GM12878 (cell line): ENCODE measurements at places on chromosomes 3 and 15. TPM values are rescaled to one million over a fixed set of nuclear protein-coding genes. Genes with fewer than 3 reads are reported as not detected.
A peak's percentile ranks its signal among the peaks of the same experiment; 100 is the strongest.

- DNase-seq = no peak
Measured at GRCh38 chr3:181771120-181771519, 59.4 kb downstream of the SOX2 start.

DNA sequence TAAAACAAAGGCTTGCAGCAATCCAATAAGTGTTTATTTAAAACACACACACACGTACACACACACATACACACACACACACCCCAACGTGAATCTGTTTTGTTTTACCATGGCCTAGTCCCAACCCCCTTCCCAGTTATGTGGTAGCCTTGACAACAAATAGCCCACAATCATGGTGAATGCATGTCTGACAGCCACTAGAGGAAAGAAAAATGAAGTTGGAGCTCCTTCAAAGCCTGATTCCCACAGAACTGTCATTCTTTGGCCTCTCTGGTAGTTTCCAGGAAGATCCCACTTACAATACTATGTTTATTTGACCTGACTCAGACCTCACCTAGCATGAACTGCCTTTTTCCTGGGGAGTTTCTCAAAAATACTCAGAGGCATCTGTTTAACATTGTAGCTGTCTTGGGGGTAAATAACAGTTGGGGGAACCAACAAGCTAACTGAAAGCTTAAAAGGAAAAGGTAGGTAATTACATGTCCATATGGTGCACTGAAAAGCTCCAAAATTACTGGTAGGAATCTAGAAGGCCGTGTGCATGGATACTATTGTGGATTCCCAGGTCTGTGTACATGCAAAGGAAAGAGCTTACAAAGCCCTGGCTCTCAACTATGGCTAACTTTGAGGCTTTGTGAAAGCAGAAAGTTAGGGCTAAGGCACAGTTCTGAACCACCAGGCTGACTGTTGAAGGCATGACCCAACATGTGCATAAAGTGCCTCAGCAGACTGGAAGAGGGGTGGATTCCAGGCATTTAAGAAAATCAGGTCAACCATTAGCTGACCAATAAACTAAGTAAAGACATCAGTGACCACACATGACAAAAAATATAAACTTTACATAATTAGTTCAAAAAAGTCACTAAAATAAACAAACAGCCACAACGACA, 65.3 kb downstream of the FAIM start:
- no peak for DNase-seq

DNA sequence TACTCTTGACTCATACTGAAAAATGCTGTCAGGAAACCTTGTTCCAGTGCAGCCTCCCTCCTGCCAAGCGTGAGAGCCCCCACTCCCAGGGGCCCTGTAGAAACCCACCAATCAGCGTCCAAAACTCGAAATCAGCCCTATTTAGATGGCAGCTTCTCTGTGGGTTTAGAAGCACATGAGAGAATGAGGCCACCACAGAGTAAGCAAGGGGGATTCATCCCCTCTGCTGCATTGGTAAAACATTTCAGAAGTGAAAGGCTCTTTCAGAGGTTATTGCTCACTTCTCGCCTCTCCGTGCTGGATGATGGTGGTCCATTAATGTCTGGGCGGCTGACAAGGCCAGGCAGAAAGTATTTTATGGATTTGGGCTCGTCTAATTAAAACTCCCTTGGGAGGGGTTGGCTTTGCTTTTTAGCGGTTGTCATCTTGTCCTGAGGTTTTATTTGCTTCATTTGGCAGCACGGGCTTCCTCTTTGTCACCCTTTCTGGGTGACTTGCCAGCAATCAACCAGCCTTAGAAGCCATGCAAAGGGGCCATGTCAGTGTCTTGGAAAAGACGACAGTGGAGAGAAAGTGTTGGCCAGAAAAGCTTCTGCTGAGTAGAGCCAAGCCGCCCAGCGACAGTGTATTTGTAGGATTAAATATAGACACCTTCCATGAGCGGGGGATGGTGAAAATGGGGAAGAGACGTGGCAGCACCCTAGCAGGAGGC, 145.5 kb downstream of the ATP10A start:
- peak; percentile 21 for DNase-seq

GOLGA8J gene
- not detected in 2 replicates for total RNA-seq

DNA sequence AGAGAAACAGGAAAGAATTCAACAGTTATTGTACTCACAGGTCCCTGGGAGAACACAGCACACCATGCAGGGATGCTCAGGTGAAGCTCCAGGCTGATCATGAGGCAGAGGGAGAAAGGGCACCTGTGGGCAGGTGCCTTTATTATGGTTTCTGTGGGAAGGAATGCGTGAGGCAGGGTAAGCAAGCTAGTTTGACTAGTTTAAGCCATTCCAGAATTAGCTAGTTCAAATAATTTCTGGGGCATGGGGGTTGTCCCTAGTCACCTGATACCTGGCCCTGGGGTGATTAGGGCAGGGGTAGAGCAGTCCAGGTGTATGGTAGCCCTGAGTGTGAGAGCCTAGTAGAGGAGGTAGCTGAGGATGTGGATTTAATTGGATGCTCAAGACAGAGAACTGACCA, 47.9 kb upstream of the DCLK3 start:
- DNase-seq = no peak

SNRPN gene
- total RNA-seq = 35.0 and 38.9 TPM in 2 replicates

DNA sequence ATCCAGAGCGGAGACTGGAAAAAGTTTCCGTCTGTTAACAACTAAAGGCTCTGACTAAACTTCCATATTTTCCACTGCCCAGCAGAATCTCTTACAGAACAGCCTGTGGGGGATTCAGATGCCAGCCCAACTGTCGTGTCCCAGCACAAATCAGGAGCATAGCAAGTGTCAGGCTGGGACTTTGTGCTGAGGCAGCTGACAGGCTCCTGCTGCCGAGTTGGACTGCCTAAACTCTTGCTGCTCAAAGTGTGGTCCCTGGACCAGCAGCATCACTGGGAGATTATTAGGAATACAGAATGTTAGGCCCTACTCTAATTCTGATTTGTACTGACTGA, 31.2 kb upstream of the CMTM7 start:
- no peak for DNase-seq

DNA sequence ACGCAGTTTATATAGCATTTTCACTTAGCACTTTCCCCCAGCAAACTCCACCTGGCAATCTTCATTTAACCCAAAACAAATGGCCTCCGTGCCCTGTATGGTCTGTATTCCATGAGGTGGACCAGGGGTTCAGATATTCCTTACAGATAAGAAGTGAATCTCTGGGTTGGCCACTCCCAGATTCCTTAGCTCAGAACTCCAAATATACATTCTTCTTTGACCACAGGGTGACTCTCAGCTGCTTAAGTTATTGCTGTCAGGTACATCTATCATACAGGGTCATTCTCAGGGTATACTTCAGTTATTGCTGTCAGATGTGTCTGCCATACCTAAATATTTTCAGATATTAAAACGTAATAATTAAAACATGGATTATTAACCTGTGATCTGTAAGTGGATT, 229.8 kb downstream of the TBL1XR1 start:
- DNase-seq = no peak

PLOD2 gene
- 0.21 and 0.56 TPM in 2 replicates for total RNA-seq

GRCh38 chr3:27194861-27195483, 174.2 kb downstream of the NEK10 start:
- DNase-seq = no peak

TMCO5A gene
- total RNA-seq = not detected in 2 replicates

DNA sequence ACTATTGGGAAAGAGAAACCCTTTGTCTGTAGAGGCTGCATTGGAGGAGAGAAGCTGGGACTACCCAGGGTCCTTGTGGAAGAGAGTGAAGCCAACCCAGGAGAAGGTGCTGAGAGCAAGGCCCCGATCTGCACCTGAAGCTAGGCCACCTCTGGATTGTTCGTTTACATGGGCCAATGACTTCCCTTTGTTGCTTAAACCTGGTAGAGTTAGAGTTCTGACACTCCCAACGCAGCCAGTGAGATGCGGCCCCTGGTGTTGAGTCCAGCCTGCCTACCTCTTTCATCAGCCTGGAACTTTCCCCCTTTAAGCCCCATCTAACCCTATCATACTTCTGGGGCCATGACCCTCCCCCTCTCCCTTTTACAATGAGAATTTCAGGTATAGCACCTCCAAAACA, 30.8 kb downstream of the CCDC13 start:
- DNase-seq = no peak

LRRIQ4 gene
- total RNA-seq = 0.15 and 0.21 TPM in 2 replicates

GRCh38 chr3:70805061-70805889, 492.8 kb upstream of the MDFIC2 start:
- no peak for DNase-seq

DNA sequence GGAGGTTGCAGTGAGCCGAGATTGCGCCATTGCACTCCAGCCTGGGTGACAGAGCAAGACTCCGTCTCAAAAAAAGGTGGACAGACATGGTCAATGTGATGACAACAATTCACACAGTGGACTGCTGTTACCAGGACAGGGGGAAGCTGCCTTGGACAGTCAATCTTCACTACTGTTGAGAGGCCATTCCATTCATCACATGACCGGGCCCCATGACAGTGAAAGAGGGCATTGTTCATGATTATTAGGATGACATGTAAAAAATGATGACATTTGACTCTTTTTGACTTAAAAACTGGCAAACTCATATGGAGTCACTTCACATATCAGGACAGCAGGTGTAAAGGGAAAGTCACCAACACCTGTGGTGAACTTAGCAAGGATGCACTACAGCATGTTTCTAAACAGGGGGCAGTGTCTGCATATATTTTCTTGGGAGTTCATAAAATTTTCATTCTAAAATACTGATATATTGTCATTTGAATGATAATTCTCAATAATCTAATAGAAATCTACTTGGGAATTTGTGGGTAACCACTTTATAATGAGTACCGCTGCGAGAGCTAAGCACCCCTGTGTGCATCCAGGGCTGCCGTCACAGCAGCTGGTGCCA, 34.2 kb upstream of the LDHAL6B start:
- DNase-seq = no peak
